ENCODE measurements at places on chromosomes 2 and 18.

GRCh38 chr2:86028766-86029381 lies 76.8 kb downstream of the POLR1A start:
- DNase-seq = peak; percentile 66

DNA sequence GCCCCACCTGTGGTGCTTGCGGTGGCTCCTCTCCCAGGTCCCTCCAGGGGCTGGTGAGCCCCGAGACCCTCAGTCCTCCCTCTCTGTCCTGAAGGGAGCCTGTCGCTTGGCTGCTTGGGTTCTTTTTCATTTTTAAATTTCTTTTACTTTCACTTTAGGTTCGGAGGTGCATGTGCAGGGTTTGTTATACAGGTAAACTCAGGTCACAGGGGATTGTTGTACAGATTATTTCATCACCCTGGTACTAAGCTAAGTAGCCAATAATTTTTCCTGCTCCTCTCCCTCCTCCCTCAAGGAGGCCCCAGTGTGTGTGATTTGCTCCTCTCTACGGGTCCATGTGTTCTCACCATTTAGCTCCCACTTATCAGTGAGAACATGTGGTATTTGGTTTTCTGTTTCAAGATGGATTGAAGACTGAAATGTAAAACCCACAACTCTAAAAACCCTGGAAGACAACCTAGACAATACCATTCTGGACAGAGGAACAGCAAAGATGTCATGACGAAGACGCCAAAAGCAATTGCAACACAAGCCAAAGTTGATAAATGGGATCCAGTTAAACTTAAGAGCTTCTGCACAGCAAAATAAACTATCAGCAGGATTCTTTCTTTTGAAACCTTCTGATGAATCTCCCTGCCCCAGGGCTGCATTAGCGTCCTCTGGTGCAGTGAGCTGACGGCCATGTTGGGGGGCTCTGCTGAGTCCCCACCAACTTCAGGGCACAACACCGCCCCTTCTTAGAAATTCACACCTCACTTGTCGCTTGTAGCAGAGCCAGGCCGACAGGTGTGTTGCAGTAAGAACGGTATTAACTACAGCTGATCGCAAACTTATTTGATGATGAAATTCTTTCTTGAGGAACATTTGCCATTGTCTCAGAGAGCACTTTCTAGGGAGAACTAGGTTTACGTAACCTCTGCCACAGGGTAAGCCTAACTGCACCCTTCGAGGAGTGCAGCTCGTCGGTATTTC lies 135.3 kb downstream of the ZNF236 start:
- no peak for DNase-seq

DNA sequence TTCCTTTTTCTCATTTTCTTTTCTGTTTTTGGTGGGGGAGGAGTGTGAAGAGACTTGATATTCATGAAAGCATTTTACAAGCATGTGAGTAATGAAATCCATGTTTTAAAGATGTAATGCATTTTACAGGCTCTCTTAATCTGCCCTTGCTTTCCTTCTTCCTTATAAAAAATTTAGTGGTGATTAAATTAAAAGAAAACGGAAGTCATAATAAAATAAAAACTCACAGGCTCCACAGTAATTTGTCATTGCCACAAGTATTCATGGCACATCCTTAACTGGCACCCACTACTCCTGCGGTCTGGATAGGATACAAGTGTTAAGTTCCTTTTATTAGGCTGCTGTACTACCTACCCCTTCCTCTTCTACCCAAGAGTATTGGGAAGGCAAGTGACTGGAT lies 241.2 kb downstream of the SLC4A3 start:
- no peak for DNase-seq

- DNase-seq = peak; percentile 70
Observed at GRCh38 chr2:113138428-113139322, 11.3 kb downstream of the IL1RN start.

- no peak for DNase-seq
Observed at GRCh38 chr2:890791-891190, 59.9 kb upstream of the SNTG2 start.

- DNase-seq = no peak
Observed at GRCh38 chr2:178473931-178474330, 4.5 kb downstream of the FKBP7 start.

DNA sequence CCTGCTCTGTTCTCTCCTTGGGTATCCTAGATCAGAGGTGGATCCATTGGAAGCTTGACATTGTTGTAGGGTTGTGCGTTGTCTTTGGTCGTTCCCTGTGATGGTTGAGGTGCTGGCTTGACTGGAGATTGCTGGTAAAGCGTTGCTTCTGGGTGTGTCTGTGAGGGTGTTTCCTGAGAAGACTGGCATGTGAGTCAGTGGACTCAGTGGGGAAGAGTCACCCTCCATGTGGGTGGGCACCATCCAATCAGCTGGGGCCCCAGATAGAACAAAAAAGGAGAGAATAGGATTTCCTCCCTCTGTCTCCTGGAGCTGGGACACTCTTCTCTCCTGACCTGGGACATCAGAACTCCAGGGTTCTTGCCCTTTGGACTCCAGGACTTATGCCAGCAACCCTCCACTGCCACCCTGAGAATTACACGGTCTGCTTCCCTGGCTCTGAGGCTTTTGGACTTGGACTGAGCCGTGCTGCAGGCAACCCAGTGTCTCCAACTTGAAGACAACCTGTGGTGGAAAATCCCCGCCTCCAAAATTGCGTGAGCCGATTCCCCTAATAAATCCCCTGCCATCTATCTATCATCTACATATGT lies 14.8 kb upstream of the REEP1 start:
- DNase-seq = no peak

DNA sequence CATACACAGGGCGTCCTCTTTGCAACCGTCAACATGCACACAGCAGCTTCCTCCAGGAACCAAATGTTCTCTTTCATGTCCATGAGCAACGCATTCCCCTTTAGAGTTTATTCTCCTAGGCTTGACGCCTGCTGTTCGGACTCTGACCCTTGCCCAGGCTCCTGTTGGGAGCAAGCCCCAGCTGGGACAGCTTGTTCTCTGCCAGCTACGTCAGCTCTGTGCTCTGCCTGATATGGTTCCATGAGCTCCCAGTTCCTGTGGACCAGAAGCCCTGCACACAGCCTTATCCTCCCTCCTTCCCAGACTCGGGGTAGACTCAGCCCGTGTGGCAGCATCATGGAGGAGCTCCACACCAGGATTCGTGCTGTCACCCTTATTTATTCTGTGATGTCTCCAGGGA lies 253.1 kb upstream of the PXDN start:
- no peak for DNase-seq

- peak; percentile 94 for DNase-seq
Observed at GRCh38 chr2:64311948-64312621, 141.9 kb upstream of the LGALSL start.

DNA sequence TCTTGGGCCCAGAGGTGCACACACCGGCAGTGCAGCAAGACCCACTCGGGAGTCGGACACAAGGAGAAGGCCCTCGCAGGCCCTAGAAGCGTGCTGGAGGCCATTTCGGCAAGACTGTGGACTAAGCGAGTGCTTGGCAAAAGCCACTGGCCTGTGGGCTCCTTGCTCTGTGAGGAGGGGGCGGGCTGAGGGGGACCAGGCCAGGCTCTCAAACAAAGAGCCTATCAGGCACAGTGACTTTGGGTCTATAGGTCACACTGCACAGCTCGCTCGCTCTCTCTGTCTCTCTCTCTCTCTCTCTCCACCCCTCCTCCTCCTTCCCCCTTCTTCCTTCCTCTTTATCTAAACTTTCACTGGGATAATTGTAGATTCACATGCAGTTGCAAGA lies 23.6 kb upstream of the ZCCHC2 start:
- no peak for DNase-seq

DNA sequence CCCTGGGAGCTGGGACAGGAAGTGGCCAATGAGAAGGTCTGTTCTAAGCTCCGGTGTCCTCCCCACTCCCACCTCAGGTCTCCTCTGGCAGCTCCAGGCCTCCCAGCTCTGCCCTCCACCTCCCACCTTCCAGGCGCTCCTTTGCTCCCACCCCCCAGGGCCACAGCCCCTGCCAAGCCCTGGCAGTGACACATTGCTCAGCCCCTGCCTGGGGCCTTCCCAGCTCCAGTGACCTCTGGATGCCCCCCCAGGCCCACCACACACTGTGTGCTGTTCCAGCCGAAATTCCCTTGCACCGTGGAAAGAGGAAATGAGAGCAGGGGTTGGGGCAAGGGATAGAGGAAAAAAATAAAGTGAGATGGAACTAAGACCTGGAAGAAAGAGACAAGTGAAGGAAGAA lies 289.6 kb downstream of the CYP26B1 start:
- no peak for DNase-seq

GRCh38 chr18:23629444-23629946 lies 33.2 kb downstream of the ANKRD29 start:
- DNase-seq = no peak

DNA sequence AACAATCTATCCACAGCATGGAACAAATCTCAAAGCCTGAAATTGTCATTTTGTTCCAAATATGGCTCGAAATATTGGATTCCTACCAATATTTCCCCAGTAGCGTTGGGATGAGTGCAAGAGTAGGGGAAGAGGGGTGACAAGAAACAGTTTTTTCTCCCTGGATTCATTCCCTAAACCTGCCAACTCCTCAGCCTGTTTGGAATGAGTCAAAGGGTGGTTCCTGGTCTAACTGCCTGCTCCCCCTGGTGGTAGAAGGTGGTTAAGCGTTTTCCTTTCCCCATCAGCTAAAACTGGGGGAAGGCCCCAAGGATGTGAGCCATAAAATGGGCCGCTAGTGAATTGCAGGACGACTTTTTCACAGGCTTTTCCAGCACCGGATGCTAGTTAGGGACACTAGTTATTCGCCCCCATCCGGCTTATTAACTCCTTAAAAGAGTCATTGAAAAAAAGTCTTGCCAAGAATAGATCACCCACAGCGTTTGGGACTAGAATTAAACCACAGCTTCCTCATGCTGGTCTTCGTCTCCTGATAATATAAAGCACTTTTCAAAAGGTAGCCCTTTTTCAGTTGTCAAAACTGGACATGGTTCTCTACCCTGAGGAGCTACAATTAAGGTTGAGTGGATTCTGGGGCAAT lies 72.5 kb downstream of the DHRS9 start:
- DNase-seq = peak; percentile 47

DNA sequence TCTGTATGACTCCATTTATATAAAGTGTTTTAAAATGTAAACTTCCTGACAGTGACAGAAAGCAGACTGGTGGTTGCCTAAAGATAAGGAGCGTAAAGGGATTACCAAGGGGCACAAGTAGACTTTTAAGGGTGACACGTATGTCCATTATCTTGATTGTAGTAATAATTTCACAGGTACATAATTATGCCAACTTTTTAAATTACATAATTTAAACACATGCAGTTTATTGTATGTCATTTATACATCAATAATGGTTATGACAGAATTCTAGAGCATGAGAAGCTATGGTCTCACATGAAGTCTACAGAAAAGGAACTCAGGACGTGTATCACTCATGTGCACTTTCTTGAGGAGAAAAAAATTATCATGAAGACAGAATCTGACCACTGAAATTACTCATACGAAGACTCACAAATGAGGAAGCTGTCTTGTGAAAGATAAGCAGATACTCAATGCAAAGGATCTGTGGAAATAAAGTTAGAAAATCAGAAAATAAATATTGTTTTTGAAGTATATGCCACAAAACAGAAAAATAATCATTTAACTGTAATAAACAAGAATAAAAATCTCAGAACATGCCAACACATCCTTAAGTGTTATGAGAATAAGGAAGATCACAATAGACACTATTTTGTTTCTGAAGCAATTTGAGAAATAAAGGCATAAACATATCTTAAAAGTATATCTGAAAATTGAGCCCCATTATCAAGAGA lies 84.4 kb downstream of the TMEM131 start:
- no peak for DNase-seq

- no peak for DNase-seq
Observed at GRCh38 chr18:78769502-78770105, 210.0 kb upstream of the SALL3 start.

GRCh38 chr2:156480376-156480775 lies 44.2 kb downstream of the GPD2 start:
- no peak for DNase-seq

- no peak for DNase-seq
Observed at GRCh38 chr2:135525786-135526185, 5.2 kb downstream of the ZRANB3 start.

- peak; percentile 96 for DNase-seq
Observed at GRCh38 chr2:240819858-240820606, at the start of gene KIF1A. TSS of gene KIF1A (minus strand) at chr2:240820219. CDS start at chr2:240797752, 22,467 bp downstream.

DNA sequence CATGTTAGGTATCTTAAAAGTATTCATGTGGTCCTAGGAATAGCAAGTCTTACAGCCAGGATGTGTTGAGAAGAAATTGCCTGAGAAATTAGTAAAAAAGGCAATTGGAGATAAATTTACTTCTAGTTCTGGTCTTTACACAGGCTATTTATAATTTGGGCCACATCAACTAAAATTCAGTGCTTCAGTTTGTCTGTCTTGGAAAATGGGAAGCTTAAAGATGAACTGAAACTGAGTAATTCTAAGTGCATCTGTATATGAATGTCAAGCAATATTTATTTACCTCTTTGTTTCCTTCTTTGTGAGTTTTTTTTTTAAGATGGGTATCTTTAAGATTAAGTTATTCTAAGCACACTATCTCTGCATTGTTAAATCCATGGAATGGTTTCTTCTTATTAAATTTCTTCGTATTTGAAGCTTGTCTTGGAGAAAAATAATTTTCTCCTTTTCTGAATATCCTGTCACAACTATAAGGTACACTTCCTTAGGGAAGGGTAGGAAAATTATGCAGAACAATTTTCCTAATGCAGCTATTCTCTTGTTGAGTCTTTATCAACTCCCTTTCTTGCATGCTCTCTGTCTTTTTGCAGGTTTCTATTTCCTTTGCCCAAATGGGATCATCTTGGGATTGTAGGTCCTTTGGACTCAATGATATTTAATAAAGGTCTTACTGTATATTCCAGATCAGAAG lies 39.7 kb upstream of the MMADHC start:
- no peak for DNase-seq

GRCh38 chr2:104140361-104140760 lies 713.6 kb upstream of the POU3F3 start:
- no peak for DNase-seq

DNA sequence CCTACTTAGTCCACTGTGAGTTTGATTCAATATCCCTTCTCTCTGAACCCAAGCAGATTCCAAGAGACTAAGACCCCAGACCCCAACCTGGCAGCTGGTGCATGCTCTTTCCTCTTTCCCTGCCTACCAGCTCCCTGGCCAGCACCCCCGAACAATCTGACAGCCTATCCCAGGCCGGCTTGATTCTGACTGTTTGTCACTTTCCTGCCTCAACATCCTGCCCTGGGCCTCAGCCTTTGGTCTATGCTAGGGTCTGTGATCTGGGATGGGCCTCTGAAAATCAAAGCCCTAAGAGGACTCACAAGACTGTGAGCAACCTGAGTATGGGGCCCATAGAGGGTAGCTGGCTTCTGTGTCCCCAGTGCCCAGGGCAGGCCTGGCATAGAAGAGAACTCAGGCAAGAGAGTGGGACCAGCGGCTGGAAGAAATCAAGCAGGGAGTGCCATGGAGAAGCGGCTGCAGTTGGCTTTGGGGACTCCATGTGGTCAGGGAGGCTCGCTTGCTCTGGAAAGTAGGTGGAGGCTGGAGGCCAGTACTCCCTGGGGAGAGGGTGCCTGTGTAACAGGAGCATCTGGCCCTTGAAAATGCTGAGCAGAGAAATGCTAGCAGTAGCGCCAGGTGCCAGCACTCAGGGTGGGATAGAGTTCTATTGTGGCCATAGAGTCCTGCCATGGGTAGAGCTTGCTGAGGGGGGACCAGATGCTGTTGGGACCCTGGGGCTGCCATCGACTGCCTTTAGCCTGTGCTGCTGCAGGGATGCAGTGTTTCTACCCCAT lies 343.9 kb downstream of the DYSF start:
- no peak for DNase-seq

GRCh38 chr2:201203916-201204654 lies 21.1 kb downstream of the CASP10 start:
- no peak for DNase-seq

Measured in Ammon's horn (tissue), 1 donor.